ENCODE measurements at places on chromosomes 5 and 9. TPM values are rescaled to one million over a fixed set of nuclear protein-coding genes. Genes with fewer than 3 reads are reported as not detected.

Gene CCNH
- total RNA-seq, result 120 TPM

Gene FBXL7
- not detected for total RNA-seq

- no peak for DNase-seq
These were observed 16.6 kb downstream of the KCNT1 start for GRCh38 chr9:135718616-135719015.

GRCh38 chr9:73402081-73403028 lies 250.7 kb downstream of the ANXA1 start:
- no peak for DNase-seq

DNA sequence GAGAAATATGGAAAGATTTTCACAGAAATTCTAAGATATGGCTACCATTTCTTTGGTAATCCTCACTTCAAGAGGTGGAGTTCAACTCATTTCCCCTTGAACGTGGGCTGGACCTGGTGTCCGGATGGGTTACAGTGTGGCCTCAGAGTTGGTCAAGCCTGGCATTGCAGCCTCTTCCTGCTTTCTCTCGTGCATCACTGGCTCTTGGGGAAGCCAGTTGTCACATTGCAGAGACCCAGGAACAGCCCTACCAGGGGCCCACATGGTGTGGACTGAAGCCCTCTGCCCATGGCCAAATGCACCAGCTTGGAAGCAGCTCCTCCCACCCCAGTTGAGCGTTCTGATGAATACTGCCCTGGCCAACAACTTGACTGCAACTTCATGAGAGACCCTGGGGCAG lies 47.7 kb upstream of the FCN1 start:
- no peak for DNase-seq
